ENCODE measurements at places on chromosomes 13 and 19.

GRCh38 chr13:68232351-68233130 lies 1002.4 kb upstream of the PCDH9 start:
- DNase-seq = no peak

DNA sequence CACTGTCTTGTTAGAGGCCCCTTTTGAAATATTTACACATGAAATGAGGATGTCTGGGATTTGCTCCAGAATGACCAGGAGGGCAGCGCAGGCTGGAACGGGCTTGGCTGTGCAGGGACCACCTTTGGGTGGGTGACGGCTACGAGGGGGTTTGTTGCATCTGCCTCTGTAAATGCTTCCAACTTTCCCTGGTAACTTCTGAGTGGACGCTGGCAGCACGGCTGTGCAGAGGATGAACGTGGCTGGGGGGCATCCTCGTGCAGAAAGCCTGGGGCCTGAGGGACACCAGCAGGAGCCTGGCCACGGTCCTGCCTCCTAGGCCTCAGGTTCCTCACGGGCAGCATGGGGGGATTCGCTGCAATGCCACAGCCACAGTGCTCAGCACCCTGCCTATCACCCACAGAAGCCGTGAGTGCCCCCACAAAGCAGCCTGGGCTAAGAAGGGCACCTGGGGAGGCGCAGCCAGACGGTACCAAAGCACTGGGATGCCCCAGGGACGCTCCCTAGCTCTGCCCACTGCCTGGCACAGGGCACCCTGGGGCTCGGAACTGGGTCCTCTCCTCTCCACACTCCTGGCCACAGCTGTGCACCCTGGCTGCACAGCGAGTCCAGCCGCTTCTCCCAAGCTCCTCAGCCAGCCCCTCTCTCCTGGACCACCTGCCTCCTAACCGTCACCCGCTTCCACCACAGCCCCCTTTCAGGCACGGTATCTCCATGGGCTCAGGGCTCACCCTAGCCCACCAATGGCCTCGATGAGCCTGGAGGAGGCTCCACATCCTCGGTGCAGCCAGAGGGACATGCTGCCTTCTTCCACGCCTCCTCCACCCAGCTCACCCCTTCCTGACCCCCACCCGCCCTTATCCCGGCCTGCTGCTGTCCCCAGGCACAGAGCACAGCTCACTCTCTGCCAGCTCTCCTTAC lies 44.5 kb downstream of the MLLT1 start:
- DNase-seq = no peak

DNA sequence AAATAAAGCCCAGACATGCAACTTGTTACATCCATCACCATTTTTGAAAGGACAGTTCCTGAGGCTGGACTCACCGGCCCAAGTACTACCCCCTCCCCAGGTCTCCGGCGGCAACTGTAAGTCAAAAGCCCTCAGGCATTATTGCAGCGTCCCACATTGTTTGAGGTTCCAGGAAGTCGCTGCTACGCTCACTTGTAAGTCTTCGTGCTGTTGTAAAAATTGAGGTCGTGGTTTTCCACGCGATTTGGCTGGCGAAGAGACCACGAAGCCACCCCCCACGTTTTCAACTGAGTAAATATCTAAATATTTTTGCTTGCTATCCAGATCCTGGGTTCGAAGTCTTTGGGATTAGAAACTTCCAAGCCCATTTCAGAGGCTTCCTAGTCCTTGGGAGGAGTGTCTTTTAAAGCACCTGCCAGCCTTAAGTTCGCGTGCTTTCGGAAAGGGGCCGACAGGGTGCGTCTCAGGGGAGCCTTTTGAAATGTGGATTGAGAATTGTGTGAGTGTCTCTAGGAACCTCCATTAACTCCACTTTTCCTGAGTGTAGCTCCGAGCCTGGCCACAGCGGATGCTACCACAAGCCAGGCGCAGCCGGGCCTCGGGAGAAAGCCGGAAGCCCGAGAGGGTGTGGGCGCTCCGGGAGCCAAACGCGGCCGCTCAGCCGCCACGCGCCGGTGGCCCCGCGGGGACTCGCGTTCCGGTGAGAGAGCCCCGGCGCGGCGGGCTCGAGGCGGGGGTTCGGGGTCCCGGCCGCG lies 434 bp upstream of the FNDC3A start:
- DNase-seq = peak; percentile 47

DNA sequence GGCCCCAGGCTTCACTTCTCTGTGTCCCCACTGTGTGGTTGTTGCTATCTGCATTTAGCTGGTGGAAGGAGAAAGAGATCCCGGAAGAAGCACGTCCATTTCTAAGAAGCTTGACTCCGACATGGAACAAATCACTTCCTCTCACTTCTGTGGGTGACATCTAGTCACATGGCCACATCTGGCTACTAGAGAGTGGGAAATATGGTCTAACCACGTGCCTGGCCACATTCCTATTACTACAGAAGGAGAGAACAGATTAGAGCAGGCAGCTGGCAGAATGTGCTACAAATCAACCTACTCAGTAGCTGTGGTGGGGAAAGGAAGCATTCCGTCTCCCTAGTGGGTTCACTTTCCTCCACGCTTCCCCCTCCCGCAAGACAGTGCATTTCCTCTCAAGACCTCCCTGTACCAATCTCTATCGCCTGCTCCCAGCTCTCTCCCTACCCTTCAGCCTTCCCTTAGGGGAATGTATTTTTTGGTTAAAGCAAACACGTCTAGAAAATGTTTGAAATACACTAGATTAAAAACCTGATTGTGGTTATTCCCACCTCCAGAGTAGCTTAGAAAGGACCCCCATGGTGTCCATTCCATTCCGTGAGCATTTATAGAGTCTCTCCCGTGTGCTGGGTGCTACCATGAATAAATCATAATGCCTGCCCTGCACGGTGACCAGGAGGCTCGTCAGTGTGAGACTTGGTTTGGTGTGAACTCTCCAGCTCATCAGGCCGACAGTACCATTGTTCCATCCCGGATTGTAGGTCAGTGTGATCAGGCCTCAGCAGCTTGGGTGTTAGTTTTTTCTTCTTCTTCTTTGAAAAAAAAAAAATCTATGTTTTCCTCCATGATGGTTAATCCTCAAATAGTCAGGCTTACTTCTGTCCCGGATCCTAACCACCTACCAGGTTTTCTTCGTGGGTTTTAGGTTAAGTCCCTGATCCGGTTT lies 8.0 kb upstream of the AMER2 start:
- no peak for DNase-seq

DNA sequence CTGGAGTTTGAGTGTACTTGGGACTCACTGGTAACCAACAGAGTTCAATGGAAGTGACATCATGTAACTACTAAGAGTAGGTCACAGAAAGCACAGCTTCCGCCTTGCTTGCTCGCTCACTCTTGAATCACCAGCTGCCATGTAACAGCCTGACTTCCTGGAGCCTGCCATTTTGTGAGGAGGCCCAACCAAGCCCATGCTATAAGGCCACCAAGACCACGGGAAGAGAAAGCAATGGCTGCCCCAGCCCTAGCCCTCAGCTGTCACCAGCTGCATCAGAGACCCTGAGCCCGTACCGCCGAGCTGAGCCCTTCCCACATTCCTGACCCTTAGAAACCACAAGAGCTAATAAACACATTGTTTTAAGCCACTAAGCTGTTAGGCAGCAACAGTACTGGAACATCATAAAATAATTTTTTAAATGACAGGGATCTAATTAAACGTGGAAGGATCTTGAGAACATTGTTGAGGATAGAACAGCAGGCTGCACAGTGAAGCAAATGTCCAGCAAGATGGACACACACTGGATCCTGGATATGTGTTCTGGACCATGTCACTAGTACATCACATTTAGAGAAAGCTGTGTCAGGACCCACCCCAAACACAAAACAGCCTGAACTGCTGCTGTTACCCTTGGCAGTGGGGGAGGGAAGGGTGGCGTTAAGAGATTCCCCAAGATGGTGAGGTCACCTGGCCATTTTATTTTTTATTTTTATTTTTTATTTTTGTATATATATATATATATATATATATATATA lies 21.7 kb upstream of the LDLR start:
- DNase-seq = no peak

GRCh38 chr13:90015565-90016507 lies 1331.7 kb upstream of the MIR17HG start:
- DNase-seq = no peak

GRCh38 chr13:109151255-109151654 lies 521.8 kb downstream of the MYO16 start:
- no peak for DNase-seq

DNA sequence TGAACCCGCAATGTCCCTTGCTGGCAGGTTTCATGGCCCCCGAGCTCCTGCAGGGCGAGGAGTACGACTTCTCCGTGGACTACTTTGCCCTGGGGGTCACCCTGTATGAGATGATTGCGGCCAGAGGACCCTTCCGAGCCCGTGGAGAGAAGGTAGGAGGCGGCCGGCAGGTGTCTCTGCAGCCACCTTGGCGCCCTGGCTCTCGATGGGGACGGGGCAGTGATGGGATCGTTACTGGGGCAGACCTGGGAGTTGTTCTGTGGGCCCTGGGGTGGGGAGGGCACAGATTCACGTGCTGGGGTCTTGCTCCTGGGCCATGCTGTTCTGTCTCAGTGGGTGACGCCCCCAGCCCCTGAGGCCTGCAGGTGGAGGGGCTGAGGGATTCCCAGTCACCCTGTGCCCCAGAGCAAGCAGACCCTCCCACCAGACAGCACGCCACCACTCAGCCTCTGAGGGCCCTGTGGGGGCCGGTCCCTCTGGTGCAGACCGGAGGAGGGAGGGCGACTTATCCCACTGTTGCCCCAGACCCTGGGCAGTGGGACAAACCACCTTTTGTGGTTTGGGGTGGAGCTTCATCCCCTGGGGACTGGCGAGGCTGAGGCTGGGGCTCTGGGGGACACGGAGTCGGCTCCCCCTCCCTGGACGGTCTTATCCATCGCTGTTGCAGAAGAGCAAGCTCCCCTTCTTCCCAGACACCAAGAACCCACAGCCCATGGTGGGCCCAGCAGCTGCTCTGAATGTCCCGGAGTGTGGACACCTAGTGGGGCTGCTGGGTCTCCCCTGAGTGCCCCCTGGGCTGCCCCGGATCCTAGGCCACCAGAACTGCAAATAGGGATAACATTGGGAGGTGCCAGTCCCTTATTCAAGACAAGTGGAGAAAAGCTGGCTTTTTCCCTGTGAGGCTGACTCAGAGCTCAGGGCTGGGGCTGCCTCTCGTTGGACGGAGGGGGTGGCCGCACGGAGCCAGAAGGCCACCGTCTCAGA lies 27.5 kb upstream of the TMEM255B start:
- DNase-seq = no peak

DNA sequence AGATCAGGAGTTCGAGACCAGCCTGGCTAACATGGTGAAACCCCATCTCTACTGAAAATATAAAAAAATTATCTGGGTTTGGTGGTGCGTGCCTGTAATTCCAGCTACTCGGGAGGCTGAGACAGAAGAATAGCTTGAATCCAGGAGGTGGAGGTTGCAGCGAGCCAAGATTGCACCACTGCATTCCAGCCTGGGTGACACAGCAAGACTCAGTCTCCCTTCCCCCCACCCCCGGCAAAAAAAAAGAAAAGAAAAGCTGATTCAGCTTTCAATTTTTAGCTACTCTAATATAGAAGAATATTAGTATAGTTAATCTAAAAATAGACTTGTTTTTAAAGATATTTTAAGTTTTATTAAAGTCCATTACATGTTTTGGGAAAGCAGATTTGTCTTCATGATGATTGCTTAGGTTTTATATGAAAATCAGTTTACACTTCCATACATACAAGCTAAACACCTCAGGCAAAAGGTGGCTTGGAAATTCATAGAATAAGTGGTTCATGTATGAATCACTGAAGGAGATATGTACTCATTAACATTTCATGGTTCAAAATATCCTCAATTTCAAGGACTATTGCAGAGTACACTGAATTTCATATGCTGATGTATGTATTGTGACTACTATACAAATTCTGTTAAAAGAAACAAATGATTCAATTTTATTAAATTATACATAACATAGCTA lies 165.2 kb downstream of the TDRD3 start:
- no peak for DNase-seq

- DNase-seq = no peak
Measured at GRCh38 chr19:13856497-13856896, 20.4 kb upstream of the NANOS3 start.

DNA sequence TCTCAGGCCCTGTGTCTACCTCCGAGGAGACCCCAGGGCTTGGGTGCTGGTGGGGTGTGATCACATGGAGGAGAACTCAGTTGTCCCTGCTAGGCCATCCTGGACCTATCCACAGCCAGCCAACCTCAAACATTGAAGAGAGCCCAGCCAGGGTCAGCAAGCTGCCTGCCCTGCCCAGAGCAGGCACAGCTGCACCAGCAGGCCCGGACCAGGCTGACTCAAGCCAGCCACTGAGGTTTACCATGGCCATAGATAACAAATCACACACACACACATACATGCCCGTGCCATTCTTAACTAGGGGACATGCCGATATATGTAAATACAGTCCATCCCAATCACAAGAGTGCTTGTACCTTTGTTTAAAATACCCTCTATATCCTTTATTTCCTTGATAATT lies 8.1 kb downstream of the ARHGEF7 start:
- DNase-seq = no peak

DNA sequence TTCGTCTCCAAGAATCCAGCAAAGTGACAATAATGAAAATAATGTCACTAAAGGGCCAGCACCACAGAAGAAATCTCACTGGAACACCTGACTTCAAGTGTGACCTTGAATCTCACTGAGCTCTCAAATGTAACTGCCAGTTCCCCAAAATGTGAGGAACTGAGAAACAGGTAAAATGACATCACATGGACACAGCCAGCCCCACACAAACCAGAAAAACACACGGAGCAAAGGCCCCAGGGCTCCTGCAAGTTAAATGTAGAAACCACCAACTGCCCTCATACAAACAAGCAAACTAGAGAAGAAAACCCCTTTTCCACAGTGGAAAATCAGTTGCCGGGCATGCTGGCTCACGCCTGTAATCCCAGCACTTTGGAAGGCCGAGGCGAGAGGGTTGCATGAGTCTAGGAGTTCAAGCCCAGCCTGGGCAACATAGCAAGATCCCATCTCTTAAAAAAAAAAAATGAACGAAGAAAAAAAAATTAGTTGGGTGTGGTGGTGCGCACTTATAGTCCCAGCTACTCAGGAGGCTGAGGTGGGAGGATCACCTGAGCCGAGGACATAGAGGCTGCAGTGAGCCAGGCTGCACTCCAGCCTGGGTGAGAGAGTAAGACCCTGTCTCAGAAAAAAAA lies 8.7 kb upstream of the KANK2 start:
- no peak for DNase-seq

DNA sequence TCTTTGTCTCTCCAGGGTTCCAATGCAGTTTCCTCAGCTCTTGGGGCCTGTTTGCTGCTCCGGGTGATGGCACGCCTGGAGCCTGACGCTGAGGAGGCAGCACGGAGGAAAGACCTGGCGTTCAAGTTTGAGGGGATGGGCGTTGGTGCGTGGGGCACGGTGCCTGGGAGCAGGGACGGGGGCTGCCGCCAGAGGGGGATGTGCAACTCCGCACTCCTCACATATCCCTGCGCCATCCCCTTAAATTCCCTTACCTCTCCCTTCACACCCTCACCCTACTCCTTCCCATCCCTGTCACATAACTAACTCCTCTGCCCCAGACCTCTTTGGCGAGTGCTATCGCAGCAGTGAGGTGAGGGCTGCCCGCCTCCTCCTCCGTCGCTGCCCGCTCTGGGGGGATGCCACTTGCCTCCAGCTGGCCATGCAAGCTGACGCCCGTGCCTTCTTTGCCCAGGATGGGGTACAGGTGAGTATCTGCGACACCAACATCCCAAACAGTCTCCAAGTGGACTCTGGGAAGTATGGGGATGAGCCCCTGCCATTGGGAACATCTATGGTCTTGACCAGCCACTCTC lies 31.1 kb downstream of the TRPM4 start:
- DNase-seq = no peak

Data from stimulated activated CD4-positive, alpha-beta T cell treated with anti-CD3 and anti-CD28 coated beads, Interleukin-2, amount 100 ng/mL, for 4 hours (primary cell).